PC-3 (cell line): ENCODE measurements at places on chromosomes 5 and 9. TPM values are rescaled to one million over a fixed set of nuclear protein-coding genes. Genes with fewer than 3 reads are reported as not detected.

The INSYN2B gene
- total RNA-seq = 1.1 and 1.5 TPM in 2 replicates

The ADAMTS13 gene
- total RNA-seq = 0.86 and 0.95 TPM in 2 replicates

The BASP1 gene
- total RNA-seq = 169 and 273 TPM in 2 replicates

The FST gene
- 403 and 407 TPM in 2 replicates for total RNA-seq

The LOX gene
- 0.18 and 0.23 TPM in 2 replicates for total RNA-seq

DNA sequence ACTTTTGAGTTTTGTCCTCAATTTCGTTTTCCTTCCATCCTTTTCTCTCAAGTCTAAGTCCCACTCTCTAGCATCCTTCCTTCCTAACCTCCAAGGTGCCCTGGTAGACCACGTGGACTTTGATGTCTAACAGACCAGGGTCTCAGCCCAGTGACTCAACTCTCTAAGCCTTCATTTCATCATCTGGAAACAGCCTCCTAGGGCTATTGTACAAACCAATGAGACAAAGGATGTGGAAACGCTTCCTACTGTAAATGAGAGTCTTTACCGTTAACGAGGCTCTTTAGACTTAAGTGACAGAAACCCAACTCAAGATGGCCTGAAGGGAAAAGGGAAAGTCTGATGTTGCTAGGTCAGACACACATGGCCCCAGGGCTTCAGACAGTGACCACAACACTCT, 49.2 kb upstream of the CPLX2 start:
- peak; percentile 83 for DNase-seq

DNA sequence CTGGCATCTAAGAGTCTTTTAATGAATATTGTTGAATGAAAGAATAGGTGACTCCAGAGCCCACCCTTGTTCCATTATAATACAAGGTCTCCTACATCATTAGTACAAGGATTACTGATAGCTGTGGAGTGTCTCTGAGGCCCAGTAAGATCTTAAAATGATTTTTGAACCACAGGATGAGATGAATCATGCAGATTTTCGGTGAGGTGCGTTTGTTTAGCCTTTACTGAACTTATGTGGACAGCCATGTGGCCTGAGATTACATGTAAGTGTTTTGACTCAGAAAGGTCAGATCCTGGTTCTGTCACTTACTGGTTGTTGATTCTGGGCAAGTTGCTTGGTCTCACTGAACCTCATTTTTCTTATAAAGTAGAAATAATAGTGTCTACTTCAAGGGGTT, 21.6 kb downstream of the NFX1 start:
- DNase-seq = peak; percentile 9

DNA sequence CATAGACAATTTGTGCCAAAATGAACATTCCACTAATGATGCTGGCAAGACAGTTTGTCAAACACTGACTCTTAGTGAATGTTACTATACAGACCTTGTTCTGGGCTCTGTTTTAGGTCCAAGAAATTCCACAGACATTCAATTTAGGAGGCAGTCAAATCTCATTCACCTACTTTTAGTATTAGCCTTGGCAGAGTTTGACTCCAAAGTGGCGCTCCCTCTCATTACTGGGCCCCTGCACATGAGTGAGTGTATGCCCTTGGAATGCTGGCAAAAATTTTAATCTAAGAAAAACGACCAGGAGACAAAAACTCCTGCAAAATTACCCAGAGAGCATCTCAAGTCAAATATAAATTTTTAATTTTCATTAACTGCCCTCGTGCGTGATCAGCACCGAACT, 94.9 kb upstream of the SLC27A6 start:
- DNase-seq = no peak

GRCh38 chr9:76697081-76697480, 67.2 kb upstream of the PCA3 start:
- DNase-seq = no peak

- no peak for DNase-seq
Observed at GRCh38 chr9:98108531-98109031, 10.4 kb downstream of the TRIM14 start.

- no peak for DNase-seq
Observed at GRCh38 chr5:117486261-117486660, 911.6 kb upstream of the SEMA6A start.

DNA sequence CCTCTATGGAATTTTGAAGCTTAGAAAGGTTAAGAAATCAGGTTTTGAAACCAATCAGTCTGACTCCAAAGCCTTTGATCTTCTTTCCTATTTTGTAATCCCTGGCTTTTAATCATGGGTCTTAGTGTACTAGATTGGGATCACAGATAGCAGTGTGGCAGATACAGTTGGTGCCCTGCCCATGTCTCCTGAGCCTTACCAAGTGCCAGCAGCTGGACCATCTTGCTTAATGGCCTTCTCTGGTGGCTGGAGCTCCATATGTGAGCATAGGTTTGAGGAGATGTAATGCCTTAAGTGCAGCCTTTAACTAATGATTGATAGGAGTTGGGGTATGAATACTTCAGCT, 16.7 kb upstream of the RIC1 start:
- DNase-seq = no peak

- no peak for DNase-seq
Observed at GRCh38 chr9:99257723-99258389, 35.8 kb downstream of the SEC61B start.

- peak; percentile 68 for DNase-seq
Observed at GRCh38 chr5:30103452-30104202, 1089.9 kb upstream of the CDH6 start.

GRCh38 chr9:134662143-134662876, 20.7 kb downstream of the COL5A1 start:
- peak; percentile 60 for DNase-seq

DNA sequence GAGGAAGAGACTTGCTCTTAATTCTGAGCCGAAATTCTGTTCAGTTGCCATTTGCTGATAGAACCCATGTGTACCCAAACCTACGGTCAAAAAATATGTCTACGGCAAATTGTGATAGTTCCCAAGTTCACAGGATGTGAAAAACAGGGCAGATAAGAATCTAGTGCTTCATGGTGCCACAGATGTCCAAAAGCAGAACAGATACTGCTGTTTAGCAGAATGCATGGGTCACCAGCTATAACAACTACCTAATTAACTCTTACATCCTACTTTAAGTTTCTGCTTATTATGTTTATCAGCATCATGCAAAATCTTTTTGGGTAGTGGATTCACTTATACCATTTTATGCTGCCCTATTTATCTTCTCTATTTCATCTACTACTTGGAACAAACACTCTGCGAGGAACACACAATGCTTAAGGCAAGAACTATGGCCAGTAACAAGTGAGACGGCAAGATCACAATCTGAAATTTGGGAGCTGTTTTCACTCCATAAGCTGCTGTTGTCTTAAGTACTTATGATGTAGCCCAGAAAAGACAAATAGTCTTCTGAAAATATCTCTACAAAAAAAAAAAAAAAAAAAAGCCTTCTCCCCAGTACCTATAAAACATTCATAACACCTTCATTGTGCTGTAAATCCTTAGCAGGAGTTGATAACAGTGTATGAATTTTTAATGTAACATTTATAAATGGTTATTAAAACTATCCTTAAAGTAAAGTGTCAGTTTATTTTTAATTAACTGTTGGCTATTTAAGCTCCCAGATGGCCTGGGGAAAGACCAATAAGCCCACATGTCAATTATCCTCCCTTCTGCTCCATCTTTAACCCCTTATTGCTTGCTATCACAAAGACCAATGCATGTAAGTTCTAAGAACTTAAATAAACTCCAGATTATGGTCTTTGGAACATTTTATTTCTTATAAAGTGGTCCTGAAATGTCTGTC, 232.3 kb downstream of the TLR4 start:
- DNase-seq = no peak

- DNase-seq = peak; percentile 33
Observed at GRCh38 chr5:169803077-169803981, 166.3 kb downstream of the DOCK2 start.

DNA sequence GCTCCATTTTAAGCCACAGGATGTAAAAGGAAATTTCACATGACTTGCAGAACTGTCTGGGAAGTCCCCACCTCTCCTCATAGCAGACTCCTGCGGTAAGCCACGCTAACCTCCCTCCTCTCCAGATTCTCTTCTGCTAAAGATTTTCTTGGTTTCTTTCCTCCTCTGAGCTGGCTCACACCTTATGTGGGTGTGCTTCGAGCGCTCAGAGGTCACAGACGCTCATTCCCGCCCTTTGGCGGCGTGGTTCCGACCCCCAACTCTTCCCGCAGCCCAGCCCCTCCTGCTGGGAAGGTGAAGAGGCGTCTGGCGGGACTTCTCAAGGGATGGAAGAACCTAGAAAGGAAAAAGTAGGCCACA, 32.9 kb upstream of the CDK20 start:
- no peak for DNase-seq

DNA sequence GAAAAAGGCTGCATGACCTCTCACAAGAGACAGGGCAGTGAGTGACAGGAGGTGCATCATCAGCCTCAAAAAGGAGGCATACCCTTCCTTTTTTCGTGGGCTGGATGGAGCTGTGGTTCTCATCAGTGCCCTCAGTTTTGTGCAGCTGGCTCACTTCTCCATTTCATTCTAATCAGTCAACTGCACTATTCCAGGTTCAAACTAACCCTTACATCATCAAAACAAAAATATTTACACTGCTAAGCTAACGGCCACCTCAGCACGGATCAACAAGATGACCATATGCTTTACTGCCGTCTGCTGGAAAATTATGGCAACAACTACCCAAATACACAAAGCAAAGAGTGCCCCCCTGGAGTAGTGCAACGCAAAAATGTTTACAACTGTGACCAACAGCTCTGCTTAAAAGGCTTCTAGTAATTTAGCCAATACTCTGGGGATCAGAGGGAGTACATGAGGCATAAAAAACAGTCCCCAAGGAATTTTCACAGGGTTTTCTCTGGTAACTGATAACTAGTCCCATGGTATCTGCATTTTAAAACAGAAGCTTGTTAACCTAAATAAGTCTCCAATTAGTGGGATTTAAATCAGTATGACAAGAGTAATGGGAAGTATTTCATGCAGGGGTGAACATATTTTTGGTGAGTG, 10.8 kb downstream of the KCNV2 start:
- peak; percentile 69 for DNase-seq

DNA sequence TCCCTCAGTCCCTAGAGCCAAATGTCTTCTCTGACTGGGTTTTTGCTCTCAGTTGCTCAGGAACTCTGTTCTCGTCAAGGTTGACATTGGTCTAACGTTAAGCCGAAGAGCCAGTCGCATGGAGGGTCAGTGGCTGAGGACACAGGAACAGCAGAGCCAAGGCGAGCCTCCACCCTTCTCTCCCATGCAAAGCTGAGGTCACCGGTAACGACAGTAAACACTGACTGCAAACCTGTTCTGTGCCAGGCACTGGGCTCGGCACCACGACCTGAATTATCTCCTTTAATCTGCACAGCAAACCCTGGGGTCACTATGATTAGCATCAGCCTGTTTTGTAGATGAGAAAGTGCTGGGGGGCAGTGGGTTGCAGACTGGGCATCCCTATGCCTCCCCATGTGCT, 171.0 kb downstream of the COL23A1 start:
- DNase-seq = no peak

GRCh38 chr9:104302775-104303174, 201.3 kb upstream of the OR13F1 start:
- no peak for DNase-seq
